H9 (cell line): ENCODE measurements at places on chromosomes 1 and 21. TPM values are rescaled to one million over a fixed set of nuclear protein-coding genes. Genes with fewer than 3 reads are reported as not detected.

APOBEC4 gene
- total RNA-seq: not detected in 2 replicates

GRCh38 chr1:34060187-34060730 is 104.8 kb downstream of the CSMD2 start:
- no peak overlapping the region for H3K4me3 ChIP-seq
- H3K4me1 ChIP-seq: no peaks in the 10 kb centered on the region
- H3K36me3 ChIP-seq: peaks cover 19% of the 10 kb centered on the region
- H3K27ac ChIP-seq: no peak overlapping the region

DNA sequence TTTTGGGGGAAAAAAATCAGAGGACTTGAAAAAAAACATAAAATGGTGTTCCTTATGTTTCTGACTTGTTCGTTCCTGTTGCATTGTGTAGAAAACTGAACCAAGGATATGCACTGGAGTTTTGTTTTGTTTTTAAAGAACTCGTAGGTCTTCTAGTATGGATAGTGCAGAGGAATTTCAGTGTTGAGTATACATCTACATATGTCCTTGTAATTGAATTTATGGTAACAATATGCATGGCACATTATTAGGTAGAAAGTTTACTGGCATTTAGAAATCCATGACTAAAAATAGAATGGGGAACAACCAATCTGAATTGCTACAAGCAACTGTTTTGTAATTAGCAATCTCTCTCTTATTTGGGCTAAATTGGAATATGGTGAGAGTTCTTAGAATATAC is 188.3 kb upstream of the ZRANB2 start:
- no peak overlapping the region for H3K27ac ChIP-seq
- H3K27me3 ChIP-seq: no peaks in the 10 kb centered on the region
- no peak overlapping the region for H3K4me3 ChIP-seq
- DNase-seq: no peak
- H3K4me1 ChIP-seq: no peaks in the 10 kb centered on the region

DNA sequence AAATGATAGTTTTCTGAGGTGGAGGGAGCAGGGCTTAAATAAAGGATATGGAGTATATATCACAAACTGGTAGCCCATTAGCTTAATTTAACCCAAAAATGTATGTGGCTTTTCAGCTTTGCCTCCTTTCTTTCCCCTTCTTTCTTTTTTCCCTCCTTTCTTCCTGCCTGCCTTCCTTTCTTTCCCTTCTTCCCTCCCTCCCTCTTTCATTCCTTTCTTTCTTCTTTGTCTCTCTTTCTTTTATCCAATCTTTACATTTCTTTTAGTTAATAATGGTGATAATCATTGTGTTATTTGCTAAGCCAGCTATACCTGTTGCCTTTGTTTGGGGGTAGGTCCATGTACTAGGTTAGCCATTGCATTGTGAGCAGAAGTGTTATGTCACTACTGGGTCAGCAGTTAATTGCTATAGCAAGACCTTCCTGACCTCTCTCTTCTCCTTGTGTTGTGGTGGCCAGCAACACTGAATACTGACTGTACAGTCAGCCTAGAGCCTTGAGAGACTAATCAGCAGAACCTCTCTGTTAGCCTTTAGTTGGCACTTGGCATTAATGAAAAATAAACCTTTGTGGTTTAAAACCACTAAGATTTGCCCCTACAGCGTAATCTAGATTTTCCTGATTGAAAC is 5.1 kb downstream of the GORAB start:
- no peaks in the 10 kb centered on the region for H3K27me3 ChIP-seq
- DNase-seq: no peak
- no peaks in the 10 kb centered on the region; the same call in 1 of the 2 replicates for H3K4me1 ChIP-seq
- H3K27ac ChIP-seq: no peak overlapping the region
- H3K4me3 ChIP-seq: no peak overlapping the region

DMBX1 gene
- 2.3 and 2.5 TPM in 2 replicates for total RNA-seq

DNA sequence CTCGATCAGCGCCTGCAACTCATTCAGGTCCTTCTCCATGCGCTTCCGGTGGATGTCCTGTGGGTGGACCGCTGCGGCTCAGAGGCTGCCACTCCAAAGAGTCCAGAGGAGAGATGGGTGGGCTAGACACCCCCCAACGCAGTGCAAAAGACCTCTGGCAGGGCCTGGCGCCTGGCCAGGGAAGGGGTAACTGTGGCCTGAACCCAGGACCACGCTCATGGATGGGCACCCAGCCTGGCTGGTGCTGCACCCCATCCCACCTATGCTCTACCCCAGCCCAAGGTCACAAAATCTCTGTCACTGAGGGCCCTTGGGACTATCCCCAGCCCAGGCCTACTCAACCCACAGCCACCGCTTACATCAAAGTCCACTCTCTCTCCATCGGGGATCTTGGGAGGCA is 12.2 kb downstream of the TNNT2 start:
- no peaks in the 10 kb centered on the region for H3K4me1 ChIP-seq
- H3K4me3 ChIP-seq: no peak overlapping the region
- H3K27ac ChIP-seq: no peak overlapping the region
- H3K27me3 ChIP-seq: no peaks in the 10 kb centered on the region

RHBDL2 gene
- total RNA-seq: 0.15 TPM in 1 of 2 replicates, not detected in the other

DNA sequence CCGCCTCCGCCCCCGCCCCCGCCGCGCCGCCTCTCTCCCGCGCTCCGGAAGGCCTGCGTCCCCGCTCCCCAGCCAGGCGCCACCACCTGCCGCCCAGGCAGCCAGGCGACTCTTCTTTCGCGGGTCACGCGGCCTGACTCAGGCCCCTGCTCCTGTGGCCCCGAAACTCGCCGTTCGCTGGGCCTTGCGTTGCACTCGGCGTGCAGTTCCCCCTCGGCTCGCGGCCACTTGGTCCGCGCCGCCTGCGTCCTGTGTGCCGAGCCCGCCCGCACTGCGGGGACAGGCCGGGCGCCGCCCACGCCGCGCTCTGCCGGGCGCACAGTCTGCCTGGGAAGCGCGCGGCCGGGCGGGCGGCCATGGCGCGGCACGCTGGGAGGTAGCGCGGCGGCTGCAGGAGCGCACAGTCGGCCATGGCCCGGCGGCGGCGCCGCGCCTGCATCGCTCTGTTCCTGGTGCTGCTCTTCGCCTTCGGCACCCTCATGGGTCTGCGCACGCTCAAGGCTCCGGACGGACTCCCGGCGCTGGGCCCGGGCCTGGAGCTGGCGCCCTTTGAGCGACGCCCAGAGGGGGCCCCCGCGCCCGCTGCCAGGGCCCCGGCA is at the start of gene MANEAL:
Gene MANEAL, plus strand, starts transcription at position 75 of the 599 bp plus-strand sequence. Its CDS starts 336 bp downstream, at position 411.
- H3K27me3 ChIP-seq: peaks cover 7% of the 10 kb centered on the region; the same call in 1 of the 2 replicates
- no peaks in the 10 kb centered on the region; the same call in 1 of the 2 replicates for H3K4me1 ChIP-seq

CTSK gene
- 4.2 and 4.3 TPM in 2 replicates for total RNA-seq

GRCh38 chr1:247390116-247390791 is 25.7 kb upstream of the NLRP3 start:
- no peak overlapping the region for H3K4me3 ChIP-seq
- H3K4me1 ChIP-seq: peaks cover 3% of the 10 kb centered on the region

DNA sequence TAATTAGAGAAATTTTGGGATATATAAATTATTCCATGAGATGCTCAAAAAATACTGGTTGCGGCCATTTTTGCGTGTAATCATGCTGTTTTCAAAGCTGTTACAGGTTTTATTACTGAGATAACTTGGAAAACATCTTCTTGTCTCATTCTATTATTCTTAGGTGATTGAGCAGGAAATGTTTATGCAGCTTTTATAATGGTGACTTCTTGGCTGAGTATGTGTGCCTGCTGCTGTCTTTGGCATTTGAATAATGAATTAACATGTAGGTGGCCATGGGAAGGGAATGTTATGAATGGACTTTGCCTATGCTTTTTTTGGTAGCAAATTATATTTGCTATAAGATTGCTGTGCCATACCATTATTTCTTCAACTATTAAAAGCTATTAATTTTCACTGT is 52.5 kb downstream of the RASAL2 start:
- no peak overlapping the region for H3K4me3 ChIP-seq
- H3K27me3 ChIP-seq: no peaks in the 10 kb centered on the region
- H3K4me1 ChIP-seq: no peaks in the 10 kb centered on the region; the same call in 1 of the 2 replicates

PRKAA2 gene
- 3.9 and 4.0 TPM in 2 replicates for total RNA-seq

GRCh38 chr1:63920154-63921117 is 146.6 kb downstream of the ROR1 start:
- no peaks in the 10 kb centered on the region for H3K27me3 ChIP-seq
- no peak overlapping the region for H3K4me3 ChIP-seq
- no peak overlapping the region for H3K27ac ChIP-seq
- peaks cover 10% of the 10 kb centered on the region; the same call in 1 of the 2 replicates for H3K4me1 ChIP-seq

GRCh38 chr1:63966016-63966415 is 192.2 kb downstream of the ROR1 start:
- no peak for DNase-seq
- H3K27ac ChIP-seq: no peak overlapping the region
- H3K36me3 ChIP-seq: peaks cover 21% of the 10 kb centered on the region

GRCh38 chr21:39088031-39088370 is 95.2 kb downstream of the PSMG1 start:
- no peak overlapping the region for H3K27ac ChIP-seq
- no peak for DNase-seq
- H3K4me1 ChIP-seq: peaks cover 1% of the 10 kb centered on the region; the same call in 1 of the 2 replicates
- no peak overlapping the region for H3K4me3 ChIP-seq

OVAAL gene
- total RNA-seq: not detected in 2 replicates
